ENCODE measurements at places on chromosomes 12 and 14.

DNA sequence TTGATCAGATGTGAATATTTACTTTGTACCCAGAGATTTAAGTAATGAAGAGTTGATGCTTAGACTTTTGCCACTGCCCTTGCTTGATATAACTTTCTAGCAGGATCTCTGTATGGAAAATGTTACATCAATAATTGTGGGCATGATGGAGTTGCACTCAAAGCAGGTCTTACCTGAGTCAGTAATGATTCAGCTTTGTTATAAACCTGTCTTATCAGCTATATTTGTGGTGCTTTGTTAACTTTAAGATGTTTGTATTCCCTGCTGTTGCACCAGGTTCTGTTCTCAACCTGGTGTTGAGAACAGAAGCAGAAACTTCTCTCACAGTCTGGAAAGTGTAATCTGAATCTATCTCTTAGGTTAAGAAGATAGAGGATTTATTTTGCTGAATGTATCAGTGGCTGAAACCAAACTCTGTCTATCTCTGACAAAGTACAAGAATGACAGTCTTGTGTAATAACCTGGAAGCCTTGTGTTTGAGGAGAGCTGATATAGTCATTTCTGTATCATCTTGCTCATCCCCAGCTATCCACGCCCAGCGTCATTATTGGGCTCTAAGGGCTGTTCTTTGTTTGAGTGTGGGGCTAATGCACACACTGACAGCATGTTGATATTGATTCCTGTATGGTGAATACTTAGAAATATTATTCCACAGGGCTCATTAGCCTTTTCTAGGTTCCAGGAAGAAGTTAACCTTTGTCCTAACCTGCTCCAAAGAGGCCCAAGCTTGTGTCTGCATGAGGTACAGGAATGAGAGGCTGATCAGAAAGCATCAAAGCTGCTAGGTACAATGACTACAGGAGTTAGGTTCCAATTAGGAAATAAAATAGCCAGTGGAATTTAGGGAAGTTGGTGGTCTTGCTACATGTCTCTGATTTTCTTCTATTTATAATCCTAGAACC lies 3.6 kb downstream of the AKAP6 start:
- no peak for DNase-seq

DNA sequence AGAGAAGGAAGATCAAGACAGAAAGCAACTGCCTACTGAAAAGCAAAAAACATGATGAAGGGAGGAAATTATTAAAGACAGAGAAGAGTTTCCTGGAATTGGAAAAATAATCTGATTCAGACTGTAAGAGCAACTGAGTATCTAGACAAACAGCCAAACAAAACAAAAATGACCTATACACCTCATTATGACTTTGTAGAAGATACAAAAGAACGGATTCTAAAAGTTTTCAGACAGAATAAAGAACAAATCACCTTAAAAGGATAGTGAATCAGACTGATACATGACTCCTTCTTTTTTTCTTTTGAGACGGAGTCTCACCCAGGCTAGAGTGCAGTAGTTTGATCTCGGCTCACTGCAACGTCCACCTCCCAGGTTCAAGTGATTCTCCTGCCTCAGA lies 10.4 kb downstream of the OSBPL8 start:
- no peak for DNase-seq

DNA sequence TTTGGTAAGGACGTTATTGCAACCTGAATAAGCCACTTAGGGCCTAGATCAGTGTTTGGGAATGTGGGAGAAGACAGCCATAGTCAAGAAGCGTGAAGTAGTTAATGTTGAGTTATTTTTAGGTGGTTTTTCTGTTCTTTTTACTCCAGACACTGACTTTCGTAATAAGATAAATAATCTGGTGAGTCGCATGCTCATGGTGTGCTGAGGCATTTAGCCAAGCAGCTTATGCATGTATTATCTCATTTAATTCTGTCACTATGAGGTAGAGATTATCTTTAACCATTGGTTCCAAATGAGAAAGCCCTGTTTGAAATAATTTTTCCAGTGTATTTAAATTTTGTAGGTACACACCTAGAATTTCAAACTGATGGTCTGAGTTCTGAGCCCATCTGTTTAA lies 67.3 kb downstream of the RCOR1 start:
- no peak for DNase-seq

GRCh38 chr12:57027011-57027804 lies 10.9 kb upstream of the TAC3 start:
- no peak for DNase-seq

- DNase-seq: no peak
Observed at GRCh38 chr12:93751864-93752610, 74.9 kb downstream of the CRADD start.

- no peak for DNase-seq
Observed at GRCh38 chr12:27772328-27773049, 7.5 kb upstream of the KLHL42 start.

GRCh38 chr14:23925523-23926075 lies 28.0 kb upstream of the DHRS4 start:
- DNase-seq: no peak

DNA sequence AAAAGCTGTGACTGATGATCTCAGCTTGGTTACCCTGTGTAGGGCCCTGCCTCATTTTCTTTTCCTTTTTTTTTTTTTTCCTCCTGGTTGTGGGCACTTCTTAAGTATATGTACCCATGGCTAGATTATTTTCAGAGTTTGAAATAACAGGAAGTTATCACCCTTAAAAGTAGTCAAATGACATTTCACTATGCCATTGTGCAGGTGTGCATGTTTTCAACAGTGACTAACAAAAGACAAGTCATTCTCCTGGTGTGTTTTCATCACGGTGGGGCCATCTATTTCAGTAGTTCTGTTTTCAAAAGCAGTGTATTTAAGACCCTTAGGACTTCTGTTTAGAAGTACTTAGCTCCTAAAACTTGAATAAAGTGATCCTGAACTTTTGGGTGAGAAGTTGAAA lies 15.0 kb downstream of the GABARAPL1 start:
- no peak for DNase-seq

GRCh38 chr12:63961048-63961447 lies 116.5 kb downstream of the SRGAP1 start:
- no peak for DNase-seq

- no peak for DNase-seq
Observed at GRCh38 chr12:23813206-23813605, 136.3 kb downstream of the SOX5 start.

- DNase-seq: no peak
Observed at GRCh38 chr12:83389237-83389996, 702.7 kb downstream of the TMTC2 start.

GRCh38 chr14:24068711-24069410 lies 2.5 kb upstream of the CPNE6 start:
- no peak for DNase-seq

- no peak for DNase-seq
Observed at GRCh38 chr12:129325566-129325965, 472.3 kb downstream of the GLT1D1 start.

DNA sequence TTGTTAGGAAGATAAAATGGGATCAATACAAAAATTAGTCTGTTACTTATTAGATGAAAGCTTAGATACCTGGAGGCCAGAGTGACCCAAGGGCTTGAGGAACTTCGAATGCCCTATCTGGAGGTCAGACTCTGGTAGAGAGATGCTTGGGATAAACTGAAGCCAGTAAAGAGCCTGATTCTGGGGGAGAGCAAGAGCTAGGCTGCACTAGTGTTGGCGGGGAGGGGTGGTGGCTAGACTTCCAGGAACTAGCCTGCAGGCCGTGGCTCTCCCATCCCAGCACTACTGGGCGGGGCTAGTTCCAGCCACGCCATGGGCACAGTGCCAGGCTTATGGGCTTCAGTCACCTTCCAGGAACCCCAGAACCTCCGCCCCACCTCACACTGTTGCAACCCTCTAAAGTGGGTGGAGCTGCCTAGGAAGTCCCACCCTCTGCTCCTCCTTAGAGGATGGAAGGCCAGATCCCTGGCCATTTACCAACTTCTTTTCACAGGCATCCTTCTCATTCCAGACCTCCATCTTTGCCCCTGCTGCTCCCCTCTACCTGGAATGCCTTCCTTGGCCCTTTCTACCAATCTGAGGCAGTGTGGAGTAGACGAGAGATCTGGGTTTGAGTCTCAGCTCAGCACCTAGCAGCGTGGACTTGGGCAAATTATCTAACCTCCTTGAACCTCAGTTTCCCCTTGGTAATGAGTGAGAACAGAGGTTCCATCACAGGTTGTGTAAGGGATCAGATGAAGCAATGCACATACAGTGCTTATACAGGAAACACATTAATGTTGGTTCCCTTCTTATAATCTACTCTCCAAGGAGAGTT lies 6.3 kb upstream of the NFE2 start:
- peak; percentile 96 for DNase-seq

DNA sequence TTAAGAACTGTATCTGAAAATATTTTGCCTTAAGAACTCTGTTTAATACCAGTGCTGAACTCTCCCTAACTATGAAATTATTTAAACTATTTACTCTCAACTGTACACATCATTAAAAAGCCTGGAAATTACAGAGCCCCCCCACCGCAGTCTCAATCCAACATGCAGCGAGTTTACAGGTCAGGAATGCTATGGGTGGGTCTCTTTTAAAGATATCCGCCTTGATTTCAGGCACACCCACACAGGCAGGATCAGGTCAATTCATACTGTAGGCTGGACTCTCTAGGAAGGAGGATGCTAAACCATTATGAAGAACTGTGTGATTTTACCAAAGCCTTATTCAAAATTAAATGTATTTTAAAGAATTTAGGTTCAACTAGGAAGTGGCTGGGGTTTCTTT lies 16.5 kb downstream of the SPTLC2 start:
- DNase-seq: no peak

- no peak for DNase-seq
Observed at GRCh38 chr12:128951448-128951847, 98.2 kb downstream of the GLT1D1 start.

GRCh38 chr12:4615667-4616066 lies 33.2 kb downstream of the AKAP3 start:
- DNase-seq: no peak

DNA sequence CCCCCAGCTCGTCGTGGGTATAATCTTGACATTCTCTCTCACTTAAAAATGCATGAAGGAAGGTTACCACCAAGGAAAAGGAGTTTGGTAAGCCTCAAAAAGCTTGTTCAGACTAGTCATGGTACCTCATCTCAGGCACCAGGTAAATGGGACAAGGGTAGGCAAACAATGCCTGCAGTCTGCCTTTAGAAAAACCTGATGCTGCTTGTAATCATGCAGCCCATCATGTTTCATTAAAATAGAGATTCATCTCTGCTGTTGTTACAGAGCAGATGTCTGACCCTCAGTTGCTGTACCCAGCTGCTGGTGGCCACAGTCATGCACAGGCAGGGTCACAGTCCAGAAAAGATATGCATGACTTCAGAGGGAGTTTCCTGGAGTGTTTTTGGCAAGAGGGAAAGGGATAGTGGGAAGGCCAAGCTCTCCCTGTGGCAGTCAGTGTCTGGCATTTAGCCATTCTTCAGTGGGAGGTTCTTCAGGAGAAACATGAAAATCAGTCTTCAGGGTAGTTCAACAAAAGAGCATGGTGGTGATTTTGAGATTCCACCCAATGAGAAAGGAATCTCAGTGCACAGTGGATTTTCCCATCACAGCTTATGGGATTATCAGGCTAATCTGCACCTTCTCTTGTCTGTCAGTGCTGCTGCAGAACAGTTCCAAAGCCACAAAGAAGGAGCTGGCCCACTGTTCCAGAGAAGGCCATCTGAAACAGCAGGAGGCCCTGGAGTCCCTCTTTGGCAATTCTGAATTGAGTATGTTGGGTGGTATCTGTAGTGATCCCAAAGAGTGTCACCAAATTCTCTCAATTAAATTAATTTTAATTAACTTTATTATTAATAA lies 202.7 kb upstream of the FRMD6 start:
- no peak for DNase-seq

- DNase-seq: no peak
Observed at GRCh38 chr12:64147875-64148274, 74.2 kb downstream of the KICS2 start.

- DNase-seq: no peak
Observed at GRCh38 chr12:6182279-6182898, 17.8 kb upstream of the CD9 start.

DNA sequence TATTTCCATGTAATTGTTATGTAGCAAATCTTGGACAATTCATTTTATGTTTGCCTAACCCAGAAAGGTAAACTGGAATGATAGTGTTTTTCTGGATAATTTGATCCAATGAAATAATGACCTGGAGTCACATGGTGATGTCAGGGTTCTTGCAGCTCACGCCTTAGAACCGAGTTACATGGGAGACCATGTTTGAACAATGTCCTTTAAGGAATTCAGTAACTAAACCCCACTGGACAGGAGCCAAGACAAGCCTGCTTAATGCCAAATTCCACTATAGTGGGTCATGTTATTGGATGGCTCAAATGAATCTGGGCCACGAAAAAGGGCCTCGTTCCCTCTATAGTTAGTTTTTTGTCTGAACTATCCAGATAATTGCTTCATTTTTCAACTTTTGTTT lies 255.8 kb upstream of the HMGA2 start:
- no peak for DNase-seq

GRCh38 chr12:78328524-78328923 lies 497.8 kb downstream of the NAV3 start:
- no peak for DNase-seq

- DNase-seq: no peak
Observed at GRCh38 chr14:89187501-89187900, 229.5 kb downstream of the FOXN3 start.

DNA sequence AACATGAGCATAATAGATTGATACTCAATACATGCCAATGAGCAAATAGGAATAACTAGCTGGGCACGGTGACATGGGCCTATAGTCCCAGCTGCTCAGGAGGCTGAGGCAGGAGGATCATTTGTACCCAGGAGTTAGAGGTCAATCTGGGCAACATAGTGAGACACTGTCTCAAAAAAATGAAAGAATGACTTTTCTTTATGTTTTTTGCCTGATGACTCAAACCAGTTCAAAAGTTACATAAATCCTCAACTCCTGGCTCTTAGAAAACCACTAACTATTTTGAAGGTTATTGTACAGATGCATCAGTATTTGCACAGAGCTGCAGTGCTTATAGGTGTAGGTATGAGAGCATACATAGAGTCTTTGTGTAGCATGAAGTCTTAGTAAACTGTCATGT lies 219.2 kb upstream of the RGS6 start:
- no peak for DNase-seq

DNA sequence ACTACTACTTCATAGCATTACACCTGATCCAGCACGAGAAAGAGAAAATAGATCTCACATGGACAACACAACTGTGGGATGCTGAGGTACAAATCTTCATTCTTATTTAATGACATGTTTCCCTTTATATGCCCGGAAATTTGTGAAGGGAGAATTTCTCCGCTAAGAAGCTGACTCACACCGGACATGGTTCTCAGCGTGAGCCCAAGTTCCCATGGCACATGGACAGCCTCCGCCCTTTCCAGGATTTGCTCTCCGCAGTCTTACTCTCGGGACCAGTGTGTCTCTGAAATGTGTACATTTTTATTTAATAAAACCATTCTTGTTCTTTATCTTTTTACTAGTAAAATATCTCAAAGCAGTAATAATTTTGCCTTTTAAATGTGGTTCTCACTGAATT lies 1154.8 kb downstream of the TMEM121 start:
- no peak for DNase-seq

GRCh38 chr14:95140060-95140858 lies 17.1 kb downstream of the DICER1 start:
- no peak for DNase-seq

- no peak for DNase-seq
Observed at GRCh38 chr14:76654573-76655108, 106.6 kb upstream of the VASH1 start.

All from cardiac septum (tissue), 1 donor.